ENCODE measurements at places on chromosomes 1 and 21. TPM values are rescaled to one million over a fixed set of nuclear protein-coding genes. Genes with fewer than 3 reads are reported as not detected.

KRTAP10-11 gene
- not detected for total RNA-seq

CRNN gene
- total RNA-seq: not detected

ROR1 gene
- 18.8 TPM for total RNA-seq

FAM177B gene
- total RNA-seq: not detected

RGS1 gene
- total RNA-seq: not detected

MASP2 gene
- not detected for total RNA-seq

GNAT2 gene
- total RNA-seq: 0.18 TPM

IFI44 gene
- 14.2 TPM for total RNA-seq

NEK2 gene
- not detected for total RNA-seq

GRCh38 chr1:211541720-211542477, 37.1 kb downstream of the SLC30A1 start:
- peak; percentile 16 for DNase-seq

- no peak for DNase-seq
Measured at GRCh38 chr1:195740862-195741261, 867.4 kb downstream of the KCNT2 start.

DNA sequence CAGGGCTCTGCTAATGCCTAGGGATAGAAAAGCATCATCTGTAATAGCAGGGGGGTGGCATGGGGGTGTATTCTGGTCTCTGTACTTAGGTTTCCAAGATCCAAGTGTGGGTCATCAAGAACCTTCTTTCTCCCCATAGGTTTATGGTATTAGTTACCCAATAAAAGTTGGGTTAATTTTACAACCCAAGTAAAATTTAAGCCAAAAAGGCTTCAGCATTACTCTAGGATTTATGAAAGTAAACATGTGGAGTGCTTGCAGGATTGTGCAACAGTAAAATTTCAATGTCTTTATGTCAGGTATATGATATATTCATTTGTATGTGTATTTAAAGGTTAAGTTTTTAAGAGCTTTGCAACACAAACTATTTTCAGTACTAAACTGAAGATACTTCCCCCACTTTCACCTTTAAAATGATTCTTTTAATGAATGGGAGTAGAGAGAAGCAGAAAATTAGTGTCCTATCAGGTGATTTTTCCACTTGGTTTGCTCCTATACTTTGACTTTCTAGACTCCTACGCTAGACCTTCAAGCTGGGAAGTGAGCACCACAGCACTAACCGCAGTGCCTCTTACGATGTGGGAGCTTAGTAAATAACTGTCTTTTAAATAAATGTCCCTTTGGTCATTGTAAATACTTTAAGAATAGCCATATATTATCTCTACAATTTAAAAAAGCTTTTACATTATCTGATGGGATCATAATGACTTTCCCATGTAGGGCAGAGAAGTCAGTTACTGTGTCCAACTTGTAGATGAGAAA, 67.8 kb upstream of the UBE2U start:
- peak; percentile 24 for DNase-seq

DNA sequence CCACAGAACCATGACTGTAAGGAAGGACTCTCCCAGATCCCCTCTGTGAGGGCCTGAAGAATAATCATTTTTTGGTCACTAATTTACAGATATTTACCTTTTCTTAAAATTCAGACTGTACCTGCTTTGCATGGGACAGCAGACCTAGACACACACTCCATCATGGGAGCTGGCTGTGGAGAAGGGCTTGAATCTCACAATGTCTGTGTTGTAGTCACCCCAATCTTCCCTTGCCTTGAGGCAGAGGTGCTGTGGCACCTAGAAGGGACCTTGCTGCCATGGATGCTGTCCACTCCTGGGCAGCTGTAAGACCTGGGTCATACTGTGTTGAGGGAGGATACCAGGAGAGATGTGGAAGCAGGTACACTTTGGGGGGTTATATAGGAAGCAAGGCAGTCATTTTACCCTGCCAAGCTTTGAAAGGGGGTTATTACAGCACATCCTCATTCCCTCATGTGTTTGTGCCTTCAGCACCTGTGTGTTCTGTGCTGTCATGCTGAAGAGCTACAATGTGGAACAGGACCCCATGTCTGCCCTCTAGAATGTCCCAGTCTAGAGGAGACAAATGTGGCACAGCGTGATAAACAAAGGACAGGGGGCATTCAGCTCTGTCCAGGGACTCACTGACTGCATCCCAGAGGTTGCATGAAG, 27.1 kb downstream of the TRAF5 start:
- DNase-seq: no peak

- no peak for DNase-seq
Measured at GRCh38 chr1:166695115-166695514, 144.2 kb upstream of the POGK start.

DNA sequence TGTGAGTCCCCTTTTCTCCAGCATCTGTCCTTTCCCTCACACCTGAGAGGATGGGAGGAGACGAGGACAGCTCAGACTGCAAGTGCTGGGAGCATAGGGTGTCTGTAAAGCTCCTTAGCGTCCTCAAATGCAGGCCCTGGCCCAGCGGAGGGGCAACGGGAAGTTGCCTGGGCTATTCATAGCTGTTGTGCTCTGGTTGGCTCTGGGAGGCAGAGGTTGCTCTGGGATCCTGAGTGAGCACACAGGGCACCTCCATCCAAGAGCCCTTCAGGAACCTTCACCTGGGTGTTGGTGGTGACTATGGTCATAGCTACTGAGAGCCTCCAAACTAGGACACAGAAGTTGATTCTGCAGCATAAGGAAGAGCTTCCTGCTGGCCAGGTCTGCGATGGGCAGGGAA, 2.6 kb downstream of the PADI1 start:
- no peak for DNase-seq

- DNase-seq: peak; percentile 56
Measured at GRCh38 chr1:19384113-19384512, 72.0 kb downstream of the SLC66A1 start.

DNA sequence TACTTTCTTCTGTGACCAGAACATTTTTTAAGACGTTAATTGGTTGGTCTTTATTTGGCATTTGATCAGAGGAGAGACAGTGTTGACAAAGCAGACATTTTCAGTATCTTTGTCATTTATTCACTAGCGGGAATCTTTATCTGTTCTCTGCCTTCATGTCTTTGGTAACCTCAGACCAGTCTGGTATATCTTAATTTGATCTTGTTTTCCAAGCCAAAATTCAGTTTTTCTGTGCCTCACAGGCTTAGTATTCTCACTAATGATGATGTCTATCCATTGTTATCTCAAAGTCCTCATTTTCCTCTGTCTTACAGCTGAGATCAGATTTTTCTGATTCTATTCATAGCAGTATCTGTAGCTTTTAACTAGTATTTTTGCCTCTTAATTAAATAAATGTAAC, 158.7 kb downstream of the GPR52 start:
- DNase-seq: no peak

DNA sequence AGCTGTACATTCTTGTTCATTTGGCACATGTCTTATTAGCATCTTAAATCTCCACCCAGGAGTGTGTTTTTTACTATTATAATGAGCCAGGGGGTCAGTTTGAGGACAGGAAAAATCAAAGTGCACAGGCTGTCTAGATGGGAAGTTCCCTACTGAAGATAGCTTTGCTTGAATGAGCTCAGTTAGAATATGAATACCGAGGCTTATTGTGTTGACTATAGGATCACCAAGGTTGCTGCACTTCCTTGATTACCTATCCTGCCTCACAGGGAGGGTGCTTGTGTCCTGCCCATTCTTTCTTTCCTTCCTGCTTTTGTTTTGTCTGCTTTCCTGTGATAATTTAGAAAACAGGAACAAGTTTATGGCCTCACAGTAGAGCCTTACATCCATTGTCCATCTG, 16.3 kb downstream of the PHGDH start:
- no peak for DNase-seq

- no peak for DNase-seq
Measured at GRCh38 chr1:25922056-25922970, 16.1 kb upstream of the STMN1 start.

DNA sequence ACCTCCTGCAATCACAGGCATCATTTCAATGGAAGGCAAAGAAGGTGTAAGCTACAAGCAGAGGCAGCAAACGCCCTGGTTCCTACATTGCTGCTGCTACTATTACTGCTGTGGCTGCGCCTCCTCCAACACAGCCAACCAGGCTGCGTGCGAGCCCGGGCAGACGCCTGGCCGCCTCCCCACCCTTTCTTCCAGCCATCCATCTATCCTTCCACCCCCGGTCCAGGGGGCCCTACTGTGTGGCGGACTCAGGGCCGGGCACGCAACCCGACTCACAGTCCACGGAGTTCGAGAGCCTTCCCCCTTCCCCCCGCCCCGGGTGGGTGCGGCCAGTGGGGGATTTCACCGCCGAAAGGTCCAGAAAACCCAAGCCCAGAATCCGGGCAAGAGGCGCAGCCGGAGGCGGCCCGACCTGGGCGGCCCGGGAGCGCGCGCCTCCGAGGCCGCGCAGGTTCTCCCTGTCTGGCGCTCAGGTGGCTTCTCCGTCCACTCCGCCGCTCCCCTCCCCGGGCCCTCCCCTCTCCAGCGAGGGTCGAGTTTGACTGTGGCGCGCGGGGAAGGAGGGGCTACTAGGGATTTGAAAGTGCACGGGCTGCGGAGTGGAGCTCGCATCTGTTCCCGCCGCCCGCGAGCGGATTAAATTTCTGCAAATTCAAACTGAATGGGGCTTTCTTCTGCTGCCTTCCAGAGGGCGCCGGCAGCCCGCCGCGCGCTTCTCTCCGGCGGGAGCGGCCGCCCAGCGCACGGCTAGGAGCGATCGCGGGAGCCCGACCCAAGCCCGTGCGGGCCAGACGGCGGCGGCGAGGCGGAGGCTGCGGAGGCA, at the start of gene HUNK:
HUNK (plus strand) TSS at position 569 of the 823 bp plus-strand sequence. CDS start 655 bp downstream, outside the sequence.
- DNase-seq: peak; percentile 10

DNA sequence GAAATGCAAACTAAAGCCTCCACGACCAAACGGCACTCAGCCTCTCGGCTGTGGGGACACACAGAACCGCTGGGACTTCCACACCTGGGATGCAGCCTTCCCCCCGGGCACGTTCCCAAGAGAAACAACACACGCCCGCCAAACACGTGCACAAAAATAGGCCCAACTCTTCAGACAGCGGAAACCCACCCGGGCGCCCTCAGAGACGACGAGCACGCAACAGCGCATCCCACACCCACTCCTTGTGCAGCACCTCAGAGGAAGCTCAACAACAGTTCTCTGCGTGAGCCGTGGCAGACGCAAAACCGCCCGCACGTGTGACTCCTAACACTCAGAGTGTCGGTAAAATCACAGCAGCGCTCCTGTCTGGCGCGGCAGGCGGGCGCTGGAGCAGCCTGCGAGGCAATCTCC, 5.3 kb downstream of the C1orf159 start:
- no peak for DNase-seq

GRCh38 chr1:197928849-197929336, 11.7 kb downstream of the LHX9 start:
- no peak for DNase-seq

DNA sequence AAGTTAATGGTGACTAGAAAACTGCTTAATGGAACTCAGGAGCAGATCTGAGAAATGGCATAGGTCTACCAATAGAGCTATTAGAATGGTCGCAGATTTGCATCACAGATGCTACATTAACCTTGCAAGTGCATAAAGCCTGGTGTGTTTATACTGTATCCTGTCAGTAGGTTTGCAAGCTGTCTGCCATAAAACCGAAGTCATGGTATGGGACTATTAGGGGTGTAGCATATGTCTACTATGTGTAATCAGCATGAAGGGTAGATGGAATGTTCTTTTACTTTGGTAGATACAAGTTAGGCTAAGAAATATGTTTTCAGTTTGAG, 574.2 kb upstream of the ADGRL2 start:
- DNase-seq: no peak

DNA sequence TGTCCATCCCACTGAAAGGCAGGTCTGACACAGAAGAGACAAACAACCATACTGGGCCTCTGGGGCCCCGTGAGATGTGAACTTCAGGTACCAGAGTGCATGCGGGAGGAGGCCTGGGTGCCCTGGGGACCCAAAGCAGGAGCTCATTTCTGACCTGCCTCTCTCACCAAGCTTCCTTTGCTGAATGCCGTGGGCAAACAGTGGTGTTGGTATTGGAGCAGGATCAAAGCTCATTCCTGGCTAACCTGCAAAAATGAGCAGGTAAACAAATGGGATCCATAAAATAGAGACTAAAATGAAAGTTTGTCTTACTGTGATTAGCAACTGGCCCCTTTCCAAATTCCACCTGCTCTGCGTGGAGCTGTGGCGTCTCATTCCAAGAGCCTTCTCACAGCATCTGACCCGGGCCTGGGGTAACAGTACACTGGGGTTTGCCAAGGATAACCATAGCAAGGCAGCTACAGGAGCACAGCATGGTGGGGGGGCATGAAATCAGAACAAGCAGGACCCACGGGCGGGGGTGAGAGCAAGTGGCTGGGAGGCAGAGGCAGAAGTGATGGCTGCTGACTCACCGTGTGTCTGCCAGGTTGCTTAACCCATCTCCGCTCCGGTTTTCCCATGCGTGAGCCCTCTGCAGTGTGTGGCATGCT, 103.6 kb downstream of the KIF26B start:
- no peak for DNase-seq

GRCh38 chr1:2046174-2046917, 3.9 kb upstream of the PRKCZ start:
- DNase-seq: no peak

DNA sequence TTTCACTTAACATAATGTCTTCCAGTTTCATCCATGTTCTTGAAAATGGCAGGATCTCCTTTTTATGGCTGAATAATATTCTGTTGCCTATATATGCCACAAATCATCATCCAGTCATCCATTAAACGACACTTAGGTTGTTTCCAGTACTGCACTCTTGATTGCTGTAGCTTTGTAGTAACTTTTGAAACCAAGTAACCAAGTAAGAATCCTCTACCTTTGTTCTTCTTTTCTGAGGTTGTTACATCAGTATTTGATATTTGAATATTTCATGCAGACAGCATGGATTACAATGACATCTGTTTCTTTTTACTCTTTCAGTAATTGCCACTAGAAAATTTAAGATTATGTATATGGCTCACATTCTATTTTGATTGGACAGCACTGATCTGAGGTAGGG, 22.1 kb upstream of the PRDM2 start:
- DNase-seq: no peak

GRCh38 chr21:46048926-46049889, 48.7 kb upstream of the COL6A2 start:
- DNase-seq: peak; percentile 100

- no peak for DNase-seq
Measured at GRCh38 chr1:221939607-221940006, 197.7 kb upstream of the DUSP10 start.

GRCh38 chr1:243315455-243315854, 59.6 kb downstream of the SDCCAG8 start:
- peak; percentile 30 for DNase-seq

- peak; percentile 67 for DNase-seq
Measured at GRCh38 chr21:22791986-22792560, 1793.9 kb downstream of the NCAM2 start.

Data from fibroblast of the aortic adventitia (primary cell).